ENCODE measurements at places on chromosomes 5 and 9.

GRCh38 chr5:38338455-38338854 is 80.1 kb downstream of the EGFLAM start:
- DNase-seq, result no peak

DNA sequence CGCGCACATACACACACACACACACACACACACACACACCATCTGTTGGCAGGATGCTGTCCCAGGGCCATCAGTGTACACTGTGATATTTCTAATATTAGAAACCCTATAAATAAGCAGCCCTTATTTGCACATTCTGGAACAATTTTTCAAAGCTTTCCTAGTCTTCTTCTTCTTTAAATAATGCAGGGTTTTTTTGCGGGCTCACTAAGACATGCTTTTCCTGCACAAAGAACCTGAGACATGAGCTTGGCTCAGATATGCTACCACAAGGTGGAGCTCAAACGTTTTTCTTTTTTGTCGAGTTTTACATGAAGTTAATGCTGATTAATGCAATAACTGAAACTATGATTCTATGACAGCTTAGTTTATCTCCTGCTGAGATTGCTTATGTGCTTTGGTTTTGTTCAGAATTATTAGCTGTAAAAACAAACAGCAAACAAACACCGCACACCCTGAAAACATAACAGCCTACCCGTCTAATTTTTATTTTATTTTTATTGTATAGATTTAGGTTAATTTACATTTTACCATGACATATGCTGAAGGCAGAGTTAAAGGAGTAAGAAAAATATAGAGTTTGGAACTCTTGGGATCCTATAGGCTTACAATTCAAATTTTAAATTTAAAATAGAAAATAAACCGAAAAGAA is 95.8 kb downstream of the ALDH1A1 start:
- DNase-seq, result peak; percentile 15

GRCh38 chr9:135303280-135303647 is 176.3 kb upstream of the PPP1R26 start:
- DNase-seq, result no peak

DNA sequence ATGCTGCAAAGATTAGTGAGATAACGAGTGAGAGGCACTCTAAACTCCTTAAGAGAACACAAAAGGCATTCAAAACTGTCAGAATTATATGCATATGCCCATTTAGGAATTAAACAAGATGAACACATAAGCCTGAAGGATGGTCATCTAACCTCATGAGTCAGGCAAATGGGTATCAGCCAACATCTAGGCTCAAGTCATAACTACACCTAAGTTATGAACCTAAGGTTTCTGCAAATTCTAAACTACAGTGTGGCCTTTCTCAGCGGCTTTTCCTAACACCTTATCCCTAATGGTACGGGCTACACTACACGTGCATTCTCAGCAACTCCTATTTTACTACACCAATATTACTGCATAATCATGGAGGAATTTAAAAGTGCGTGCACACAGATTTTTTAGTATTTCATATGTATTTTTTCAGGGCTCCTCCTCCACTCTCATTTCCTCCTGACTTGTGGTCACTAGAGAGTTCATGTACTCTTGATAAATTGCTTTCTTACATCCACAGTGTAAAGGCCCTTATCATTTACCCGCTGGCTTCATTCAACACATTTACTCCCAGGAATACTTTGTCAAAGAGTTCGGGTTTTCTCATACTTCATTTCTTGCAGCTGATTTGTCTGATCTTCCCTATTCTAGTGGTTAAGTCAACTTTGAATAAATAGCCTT is 316.5 kb downstream of the BNC2 start:
- DNase-seq, result no peak

DNA sequence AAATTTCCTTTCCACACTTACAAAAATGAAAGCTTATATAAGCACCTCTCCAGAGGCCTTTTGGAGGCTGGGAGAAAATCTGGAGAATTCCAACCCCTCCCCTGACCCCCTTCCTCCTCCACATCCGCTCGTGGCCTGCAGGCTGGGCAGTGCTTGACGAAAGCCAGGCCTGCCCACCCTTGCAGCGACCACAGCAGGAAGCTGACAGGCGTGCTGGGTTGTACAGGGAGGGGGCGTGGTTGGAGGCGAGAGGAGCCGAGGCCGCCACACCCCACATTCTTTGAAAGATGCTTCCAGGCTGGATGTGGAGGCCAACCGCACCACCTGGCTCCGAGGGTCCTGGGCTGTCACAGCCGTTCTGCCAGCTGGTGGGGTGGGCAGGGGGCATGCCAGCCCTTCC is 47.8 kb upstream of the IER5L start:
- DNase-seq, result no peak

GRCh38 chr9:389758-390157 is 175.1 kb downstream of the DOCK8 start:
- no peak for DNase-seq

DNA sequence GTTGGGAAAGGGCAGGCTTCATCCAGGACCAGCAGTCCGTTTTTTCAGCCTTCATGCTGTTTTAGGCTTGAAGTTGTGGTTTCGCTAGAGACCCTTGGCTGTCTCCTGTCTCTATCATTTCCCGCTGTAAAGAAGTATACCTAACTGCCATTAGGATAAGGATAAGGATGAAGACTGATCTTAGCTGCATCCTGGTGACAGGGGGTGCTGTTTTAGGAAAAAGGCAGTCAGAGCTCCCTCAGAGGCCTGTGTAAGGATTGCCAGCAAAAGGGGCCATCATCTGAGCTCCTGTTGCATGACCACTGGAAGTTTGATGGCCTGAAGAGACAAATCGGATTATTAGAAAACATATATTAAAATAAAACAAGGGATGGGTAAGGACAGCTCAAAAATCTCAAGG is 64.8 kb upstream of the FGF10 start:
- DNase-seq, result no peak

- DNase-seq, result no peak
Observed at GRCh38 chr5:91468651-91469422, 85.7 kb upstream of the ARRDC3 start.

DNA sequence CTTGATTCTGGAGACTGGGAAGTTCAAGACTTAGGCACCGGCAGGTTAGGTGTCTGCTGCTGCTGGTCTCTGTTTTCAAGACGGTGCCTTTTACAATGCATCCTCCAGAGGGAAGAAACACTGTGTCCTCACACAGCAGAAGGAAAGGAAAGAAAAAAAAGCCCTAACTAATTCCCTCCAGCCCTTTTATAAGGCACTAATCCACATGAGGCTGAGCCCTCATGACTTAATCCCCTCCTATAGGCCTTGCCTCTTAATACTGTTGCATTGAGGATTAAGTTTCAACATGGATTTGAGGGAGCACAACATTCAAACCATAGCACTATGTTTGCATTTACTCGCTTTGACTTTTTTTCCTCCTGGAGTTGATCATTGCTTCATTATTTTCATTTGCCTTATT is 585.9 kb downstream of the TLR4 start:
- DNase-seq, result no peak

DNA sequence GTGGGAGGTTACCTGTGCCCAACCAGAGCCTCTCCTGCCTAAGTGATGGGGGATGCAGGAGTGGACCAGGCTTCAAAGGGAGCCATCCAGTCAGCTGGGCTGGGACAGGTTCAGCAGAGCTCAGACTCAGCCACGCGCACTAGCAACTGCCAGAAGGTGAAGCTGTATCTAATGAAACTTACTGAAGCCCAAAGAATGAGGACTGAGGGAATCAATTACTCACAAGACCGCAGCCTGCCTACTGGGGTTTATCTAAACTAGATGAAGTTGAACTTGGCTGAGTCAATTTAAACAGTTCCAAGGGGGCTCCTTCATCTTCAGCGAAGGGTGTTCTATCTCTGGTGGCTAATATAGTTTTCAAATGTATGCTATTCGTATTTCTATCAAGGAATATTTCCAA is 11.4 kb downstream of the HAND1 start:
- no peak for DNase-seq

DNA sequence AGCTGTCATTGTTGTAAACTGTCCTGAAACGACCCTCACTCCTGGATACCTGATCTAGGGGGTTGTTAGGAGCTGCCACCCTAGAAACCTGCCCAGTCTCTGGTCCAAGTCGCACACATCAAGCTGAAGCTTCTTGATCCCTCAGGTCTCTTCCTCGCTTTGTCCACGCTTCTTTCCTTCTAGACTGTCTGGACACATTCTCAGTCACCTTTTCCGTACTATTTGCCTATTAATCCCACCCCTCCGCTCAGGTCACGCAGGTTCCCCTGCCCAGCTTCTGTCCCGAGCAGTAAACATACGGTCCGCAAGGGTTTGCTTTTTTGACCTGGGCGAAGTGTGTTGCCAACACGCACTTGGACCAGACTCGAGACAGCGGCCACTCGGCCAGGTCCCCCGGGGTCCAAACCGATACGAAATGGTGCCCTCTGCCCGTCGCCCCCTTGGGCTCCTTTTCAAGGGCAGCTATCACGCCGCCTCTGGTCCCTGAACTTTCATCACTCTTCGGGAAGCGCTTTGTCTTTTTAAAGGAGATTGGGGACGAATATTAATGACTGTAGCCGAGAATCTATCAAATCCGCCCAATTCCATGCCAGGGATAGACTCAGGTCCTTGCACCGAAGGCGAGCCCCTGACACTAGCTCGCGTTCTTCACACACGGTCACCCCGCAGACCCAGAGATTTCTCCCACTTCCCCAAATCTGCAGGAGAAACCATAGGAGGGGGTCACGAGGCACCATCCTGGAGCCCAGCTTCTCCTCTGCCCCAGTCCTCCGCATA is 814 bp downstream of the PLCXD3 start:
- no peak for DNase-seq

GRCh38 chr5:123441408-123441807 is 18.2 kb upstream of the CEP120 start:
- DNase-seq, result no peak

GRCh38 chr9:69174616-69175463 is 763 bp downstream of the TJP2 start:
- no peak for DNase-seq

GRCh38 chr9:101738566-101739183 is at the start of gene GRIN3A:
GRIN3A (minus strand) TSS chr9:101738647; CDS start chr9:101737979, 668 bp downstream.
- DNase-seq, result peak; percentile 66

DNA sequence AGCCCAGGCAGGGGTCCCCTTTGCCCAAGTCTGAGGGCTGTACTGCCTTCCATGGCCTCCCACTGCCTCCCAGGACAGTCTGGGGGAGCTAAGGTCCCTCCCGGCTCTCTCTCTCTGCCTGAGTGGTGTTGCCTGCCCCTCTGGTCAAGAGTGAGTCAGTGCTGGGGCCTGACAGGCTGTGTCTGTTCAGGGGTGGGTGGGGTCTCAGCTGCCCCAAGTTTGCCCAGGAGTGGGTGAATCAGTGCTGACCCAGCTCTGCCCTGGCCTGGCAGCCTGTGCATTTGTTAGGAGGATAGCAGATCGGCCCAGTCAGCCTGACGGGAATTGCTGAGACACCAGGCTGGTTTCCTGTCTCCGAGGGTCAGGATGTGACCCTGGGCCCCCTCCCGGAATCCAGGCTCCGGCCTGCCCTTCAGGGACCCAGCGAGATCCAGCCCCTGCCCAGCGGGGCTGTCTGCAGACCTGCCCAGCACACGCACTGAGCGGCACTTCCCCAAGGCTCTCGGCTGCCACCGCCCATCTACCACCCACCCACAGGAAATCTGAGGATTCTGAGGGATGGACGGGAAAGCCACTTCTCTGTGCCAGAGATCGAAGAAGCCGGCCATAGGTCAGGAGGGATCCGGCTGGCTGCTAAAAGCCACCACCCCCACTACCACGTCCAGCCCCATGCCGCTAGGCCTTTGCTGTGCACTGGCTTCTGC is 15.9 kb downstream of the ENG start:
- DNase-seq, result no peak

- no peak for DNase-seq
Observed at GRCh38 chr5:56605231-56605630, 210.1 kb upstream of the MAP3K1 start.

GRCh38 chr9:3415906-3416305 is 109.9 kb downstream of the RFX3 start:
- DNase-seq, result no peak

- DNase-seq, result no peak
Observed at GRCh38 chr5:10515492-10515891, 48.4 kb upstream of the ANKRD33B start.

DNA sequence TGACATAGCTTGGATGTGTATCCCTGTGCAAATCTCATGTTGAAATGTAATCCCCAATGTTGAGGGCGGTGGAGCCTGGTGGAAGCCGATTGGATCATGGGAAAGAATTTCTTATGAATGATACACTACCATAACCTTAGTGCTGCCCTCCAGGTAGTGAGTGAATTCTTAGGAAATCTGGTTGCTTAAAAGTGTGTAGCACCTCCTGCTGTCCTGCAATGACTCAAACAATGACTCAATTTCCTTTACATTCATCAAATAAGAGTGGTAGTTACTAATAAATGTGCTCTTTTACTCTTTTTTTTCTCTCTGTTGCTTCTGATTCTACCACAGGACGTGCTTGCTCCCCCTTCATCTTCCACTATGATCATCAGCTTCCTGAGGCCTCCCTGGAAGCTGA is 1696.0 kb upstream of the CDH9 start:
- no peak for DNase-seq

GRCh38 chr5:133514456-133514855 is 97.9 kb downstream of the FSTL4 start:
- peak; percentile 17 for DNase-seq

DNA sequence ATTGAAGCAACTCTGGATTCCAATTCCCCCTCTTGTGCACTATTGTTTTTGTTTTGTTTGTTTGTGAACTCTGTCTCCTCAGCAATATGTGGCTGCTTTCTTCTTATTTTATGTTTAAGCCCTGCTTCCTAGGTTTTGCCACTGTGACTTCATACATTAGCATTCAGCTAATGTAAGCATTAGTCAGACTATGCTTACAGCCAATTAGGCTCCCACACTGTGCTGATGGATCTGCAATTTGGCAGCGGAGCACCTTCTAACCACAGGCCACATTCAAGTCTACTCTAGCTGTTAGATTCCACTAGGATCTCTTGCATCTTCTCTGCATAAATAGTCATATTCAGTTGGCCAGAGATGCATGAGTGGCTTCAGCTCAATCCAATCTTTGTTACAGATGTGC is 9.6 kb upstream of the BICD2 start:
- DNase-seq, result no peak

GRCh38 chr5:67414712-67415111 is 218.1 kb upstream of the CD180 start:
- no peak for DNase-seq

- DNase-seq, result no peak
Observed at GRCh38 chr5:43203373-43203772, 11.3 kb downstream of the NIM1K start.

GRCh38 chr5:147348046-147348445 is 113.2 kb downstream of the STK32A start:
- DNase-seq, result no peak

DNA sequence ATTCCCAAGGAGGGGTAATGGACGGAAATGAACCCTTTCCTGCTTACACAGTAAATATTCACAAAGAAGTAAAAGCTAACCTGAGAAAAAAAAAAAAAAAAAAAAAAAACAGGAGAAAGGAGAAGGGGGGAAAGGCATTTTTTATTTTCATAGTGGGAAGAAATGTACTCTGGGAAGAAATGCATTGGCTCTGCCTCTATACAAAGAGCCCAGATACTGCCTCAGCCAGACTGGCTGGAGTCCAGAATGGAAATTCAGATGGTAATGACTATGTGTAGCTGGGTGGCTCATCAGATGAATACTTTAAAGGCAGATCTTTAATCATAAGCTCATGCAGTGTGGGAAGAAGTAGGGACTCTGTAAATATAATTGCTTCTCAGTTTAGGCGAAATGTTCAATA is 124.9 kb upstream of the ZNF608 start:
- no peak for DNase-seq

GRCh38 chr9:103319979-103320378 is 324.8 kb downstream of the CYLC2 start:
- no peak for DNase-seq
